Activated T-cell treated with anti-CD3 and anti-CD28 coated beads, Interleukin-2, amount 50 U/mL, for 72 hours (primary cell): ENCODE measurements at places on chromosomes 6 and 20.

DNA sequence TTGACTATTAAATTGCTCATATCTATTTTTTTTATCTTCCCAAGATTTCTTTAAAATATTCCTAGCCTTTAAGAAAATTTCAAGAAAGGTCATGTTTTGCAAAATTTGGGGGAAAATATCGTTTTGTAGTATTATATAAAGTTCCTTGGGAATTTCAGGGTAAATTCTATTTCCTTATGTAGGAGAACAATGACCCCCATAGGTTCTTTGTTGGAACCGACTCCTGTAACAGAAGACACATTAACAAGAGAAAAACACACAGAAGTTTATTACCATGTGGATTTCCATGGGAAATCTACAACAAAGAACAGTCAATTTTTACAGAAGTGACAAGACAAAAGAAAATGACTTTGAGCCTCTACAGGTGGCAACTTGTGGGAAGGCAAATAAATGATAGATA lies 68.1 kb downstream of the ADGB start:
- H3K36me3 ChIP-seq = no peaks in the 10 kb centered on the region
- peaks cover 6% of the 10 kb centered on the region for H3K27me3 ChIP-seq
- DNase-seq = no peak
- H3K27ac ChIP-seq = no peak overlapping the region

- peak overlapping the region; percentile 40 for H3K27ac ChIP-seq
- no peaks in the 10 kb centered on the region for H3K27me3 ChIP-seq
- DNase-seq = peak; percentile 8
- peaks cover 45% of the 10 kb centered on the region for H3K4me1 ChIP-seq
- no peaks in the 10 kb centered on the region for H3K36me3 ChIP-seq
Observed at GRCh38 chr6:37134396-37135191, 35.4 kb upstream of the PIM1 start.

DNA sequence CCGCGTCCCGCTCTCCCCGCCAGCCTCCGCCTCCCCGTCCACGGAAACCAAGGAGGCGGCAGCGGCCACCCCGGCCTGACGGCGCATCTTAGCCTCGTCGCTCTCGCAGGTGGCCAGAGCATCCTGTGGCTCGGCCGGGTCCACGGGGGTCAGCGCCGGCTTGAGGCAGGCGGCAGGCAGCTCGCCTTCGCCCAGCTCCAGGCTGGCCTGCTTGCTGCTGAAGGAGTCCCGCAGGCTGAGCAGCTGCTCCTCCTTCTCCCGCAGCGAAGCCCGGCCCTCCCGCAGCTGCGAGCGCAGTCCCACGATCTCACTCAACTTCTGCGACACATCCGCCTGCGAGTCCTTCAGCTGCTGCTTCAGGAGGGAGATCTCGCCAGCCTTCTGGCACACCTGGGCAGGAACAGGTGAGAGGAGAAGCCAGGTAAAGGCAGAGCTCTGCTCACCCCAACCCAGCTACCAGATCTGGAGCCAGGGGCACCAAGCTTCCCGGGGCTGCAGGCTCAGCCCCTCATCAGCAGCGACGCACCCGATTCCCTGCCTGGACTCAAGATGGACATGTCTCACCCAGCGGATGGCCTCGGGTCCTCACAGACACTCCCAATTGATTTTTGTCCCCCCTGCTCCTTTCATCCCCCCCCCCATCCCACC lies 5.2 kb upstream of the FASTKD5 start:
- H3K36me3 ChIP-seq = no peaks in the 10 kb centered on the region
- H3K4me3 ChIP-seq = no peak overlapping the region
- DNase-seq = no peak
- H3K4me1 ChIP-seq = peaks cover 2% of the 10 kb centered on the region
- H3K27ac ChIP-seq = no peak overlapping the region

- no peaks in the 10 kb centered on the region for H3K4me1 ChIP-seq
- H3K27me3 ChIP-seq = no peaks in the 10 kb centered on the region
- H3K36me3 ChIP-seq = no peaks in the 10 kb centered on the region
- DNase-seq = no peak
- H3K27ac ChIP-seq = no peak overlapping the region
Observed at GRCh38 chr6:152068622-152069261, 261.3 kb downstream of the ESR1 start.

GRCh38 chr6:146855889-146856288 lies 257.1 kb downstream of the ADGB start:
- H3K27me3 ChIP-seq = no peaks in the 10 kb centered on the region
- H3K4me3 ChIP-seq = peak overlapping the region; percentile 88
- H3K4me1 ChIP-seq = peaks cover 72% of the 10 kb centered on the region
- H3K36me3 ChIP-seq = peaks cover 14% of the 10 kb centered on the region
- peak overlapping the region; percentile 91 for H3K27ac ChIP-seq

DNA sequence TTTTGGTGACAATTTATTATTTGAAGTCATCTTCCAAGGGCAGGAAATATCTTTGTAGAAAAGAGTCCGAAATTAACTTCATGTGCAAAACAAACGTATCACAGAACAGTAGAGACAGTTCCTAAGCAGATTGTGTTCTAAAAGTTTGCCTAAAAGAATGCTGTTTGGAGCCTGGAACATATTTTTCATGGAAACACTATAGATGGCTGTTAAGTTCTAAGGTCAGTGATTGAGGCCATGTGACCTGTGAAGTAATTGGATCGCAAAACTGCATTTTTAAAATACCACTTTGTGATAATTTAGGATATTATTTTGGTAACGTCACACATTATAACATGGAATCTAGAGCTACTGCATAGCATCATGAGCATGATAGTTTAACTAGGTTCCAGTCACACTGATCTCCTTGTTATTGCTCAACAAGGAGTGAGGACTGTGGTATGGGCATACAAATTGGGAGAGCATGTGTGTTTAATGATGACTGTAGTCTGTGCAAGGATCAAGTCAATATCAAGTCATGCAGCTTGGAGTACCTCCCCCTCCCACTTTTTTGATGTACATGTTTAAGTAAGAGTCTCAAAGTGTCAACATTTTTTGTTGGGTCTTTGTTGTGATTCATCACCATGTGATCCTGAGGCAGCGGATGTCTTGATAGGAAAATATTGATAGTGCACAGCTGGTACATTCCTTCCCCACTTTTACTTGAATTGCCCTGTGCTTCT lies 609.3 kb upstream of the CITED2 start:
- no peak overlapping the region for H3K4me3 ChIP-seq
- H3K27me3 ChIP-seq = no peaks in the 10 kb centered on the region
- no peak for DNase-seq
- H3K4me1 ChIP-seq = peaks cover 11% of the 10 kb centered on the region
- no peaks in the 10 kb centered on the region for H3K36me3 ChIP-seq
- no peak overlapping the region for H3K27ac ChIP-seq

GRCh38 chr6:38143191-38144150 lies 323.9 kb downstream of the ZFAND3 start:
- peak overlapping the region; percentile 72 for H3K27ac ChIP-seq
- H3K4me3 ChIP-seq = no peak overlapping the region
- no peak for DNase-seq
- no peaks in the 10 kb centered on the region for H3K27me3 ChIP-seq

DNA sequence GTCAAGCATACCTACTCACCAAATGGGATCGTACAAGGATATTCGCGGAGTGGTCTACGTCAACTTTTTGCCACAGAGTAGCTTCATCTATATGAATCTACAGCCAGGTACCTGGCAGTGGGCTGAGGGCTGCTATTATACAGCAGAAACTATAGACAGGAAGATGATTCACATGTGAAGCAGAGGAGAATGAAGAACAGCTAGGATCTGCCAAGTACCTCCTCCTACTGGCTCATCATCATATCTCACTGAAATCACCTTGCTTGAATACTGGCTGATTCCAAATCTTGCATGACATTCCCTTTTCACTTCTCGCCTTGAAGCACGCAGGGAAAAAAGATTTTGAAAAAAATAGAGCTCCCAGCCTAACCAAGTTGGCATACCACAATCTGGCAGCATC lies 488.7 kb upstream of the NRSN1 start:
- no peaks in the 10 kb centered on the region for H3K36me3 ChIP-seq
- H3K27ac ChIP-seq = no peak overlapping the region

DNA sequence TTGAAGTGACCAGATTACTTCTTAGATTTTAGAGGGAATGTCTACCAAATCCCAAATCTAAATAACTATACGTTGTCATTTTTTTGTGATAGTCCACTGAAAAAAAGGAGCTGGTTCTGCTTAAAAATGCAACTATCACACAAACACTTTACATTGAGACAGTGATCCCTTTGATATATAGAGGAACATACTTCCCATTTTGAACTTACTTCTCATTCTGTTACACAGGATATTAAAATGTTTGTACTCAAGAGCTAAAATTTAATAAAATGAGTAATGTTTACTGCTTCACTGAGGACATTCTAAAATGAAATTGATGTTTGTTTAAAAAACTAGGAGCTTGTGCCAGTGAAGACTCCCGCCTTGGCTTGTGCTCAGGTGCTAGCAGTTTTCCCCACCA lies 174.1 kb downstream of the CARMIL1 start:
- no peaks in the 10 kb centered on the region for H3K36me3 ChIP-seq
- H3K27me3 ChIP-seq = no peaks in the 10 kb centered on the region
- no peak for DNase-seq
- no peak overlapping the region for H3K27ac ChIP-seq
- H3K4me3 ChIP-seq = no peak overlapping the region

DNA sequence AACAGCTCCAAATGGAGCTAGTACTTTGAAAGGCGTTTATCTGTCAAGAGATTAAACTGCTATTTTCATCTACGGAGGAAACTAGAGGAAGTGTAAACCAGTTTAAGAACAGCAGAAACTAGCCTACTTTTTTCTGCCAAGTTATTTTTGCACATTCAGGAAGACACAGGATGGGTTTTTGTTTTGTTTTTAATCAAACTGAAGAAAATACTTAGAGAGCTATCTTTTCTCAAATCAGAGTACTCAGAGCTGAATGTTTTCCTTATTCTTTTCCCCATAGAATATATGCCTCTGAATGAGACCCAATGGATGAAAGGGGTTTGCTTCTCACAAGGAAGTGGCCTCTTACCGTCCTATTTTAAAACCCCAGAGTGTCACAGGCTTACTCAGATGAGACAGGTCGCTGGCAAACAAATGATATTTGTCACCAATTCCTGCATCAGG lies 538.5 kb downstream of the CD83 start:
- H3K4me3 ChIP-seq = peak overlapping the region; percentile 30
- H3K27ac ChIP-seq = peak overlapping the region; percentile 52
- H3K27me3 ChIP-seq = no peaks in the 10 kb centered on the region
- H3K36me3 ChIP-seq = no peaks in the 10 kb centered on the region
- H3K4me1 ChIP-seq = peaks cover 9% of the 10 kb centered on the region
- DNase-seq = no peak

DNA sequence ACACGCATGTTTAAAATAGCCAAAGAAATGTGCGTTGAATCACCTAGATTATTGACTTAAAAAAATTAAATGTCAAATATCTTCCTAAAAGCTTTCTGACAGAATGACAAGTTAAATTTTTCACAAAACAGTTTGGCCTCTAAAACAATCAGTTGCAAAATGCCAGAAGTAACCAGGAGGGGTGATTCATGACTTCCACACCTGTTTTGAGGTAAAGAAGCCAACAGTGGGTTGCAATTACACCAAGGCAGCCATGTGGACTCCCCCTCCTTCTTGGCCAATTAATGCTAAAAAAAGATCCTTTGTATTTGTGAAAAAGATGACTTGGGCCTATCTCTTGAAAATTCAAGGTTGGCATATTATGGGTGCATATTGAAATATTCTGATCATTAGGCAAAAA lies 424.8 kb downstream of the CBLN4 start:
- DNase-seq = no peak
- H3K4me3 ChIP-seq = no peak overlapping the region
- H3K36me3 ChIP-seq = no peaks in the 10 kb centered on the region

- H3K27ac ChIP-seq = no peak overlapping the region
- no peaks in the 10 kb centered on the region for H3K27me3 ChIP-seq
- peaks cover 6% of the 10 kb centered on the region for H3K4me1 ChIP-seq
- no peak overlapping the region for H3K4me3 ChIP-seq
- H3K36me3 ChIP-seq = no peaks in the 10 kb centered on the region
- DNase-seq = no peak
Observed at GRCh38 chr6:104640150-104640700, 219.5 kb downstream of the HACE1 start.

DNA sequence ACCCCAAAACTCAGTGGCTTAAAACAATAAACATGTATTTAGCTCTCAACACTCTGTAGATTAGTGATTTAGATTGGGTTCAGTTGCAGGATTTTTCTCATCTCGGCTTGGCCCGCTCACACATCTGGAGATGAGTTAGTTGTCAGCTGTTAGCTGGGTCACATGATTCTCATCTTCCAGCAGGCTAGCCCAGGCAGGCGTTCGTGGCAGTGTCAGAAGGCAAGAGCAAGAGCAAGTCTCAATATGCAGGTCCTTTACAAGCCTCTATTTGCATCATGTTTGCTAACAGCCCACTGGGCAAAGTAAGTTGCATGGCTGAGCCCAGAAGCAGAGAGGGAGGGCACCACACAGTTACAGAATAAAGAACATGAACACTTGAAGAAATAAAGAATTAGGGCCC lies 83.6 kb upstream of the MYLIP start:
- peaks cover 7% of the 10 kb centered on the region for H3K4me1 ChIP-seq
- no peak overlapping the region for H3K27ac ChIP-seq
- DNase-seq = no peak
- H3K36me3 ChIP-seq = no peaks in the 10 kb centered on the region
- no peak overlapping the region for H3K4me3 ChIP-seq

DNA sequence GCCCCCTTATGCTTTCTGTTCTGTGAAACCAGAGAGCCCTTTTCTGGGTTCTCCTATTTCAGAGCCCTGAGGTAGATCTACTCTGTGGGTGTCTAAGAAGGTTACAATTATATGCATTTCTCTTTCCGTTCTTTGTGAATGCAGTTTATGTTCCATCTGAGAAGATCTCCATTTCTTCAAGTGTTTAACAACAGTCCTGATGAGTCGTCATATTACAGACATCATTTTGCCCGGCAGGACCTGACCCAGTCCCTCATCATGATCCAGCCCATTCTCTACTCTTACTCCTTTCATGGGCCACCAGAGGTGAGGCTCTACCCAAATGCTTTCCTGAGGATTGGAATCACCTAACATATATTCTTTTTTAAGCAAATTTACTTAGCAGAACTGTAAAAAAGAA lies 18.8 kb upstream of the SMIM26 start:
- peaks cover 27% of the 10 kb centered on the region for H3K36me3 ChIP-seq
- no peak overlapping the region for H3K27ac ChIP-seq
- no peaks in the 10 kb centered on the region for H3K27me3 ChIP-seq
- no peaks in the 10 kb centered on the region for H3K4me1 ChIP-seq
- no peak for DNase-seq

- H3K4me3 ChIP-seq = no peak overlapping the region
- peaks cover 6% of the 10 kb centered on the region for H3K36me3 ChIP-seq
- H3K27ac ChIP-seq = no peak overlapping the region
- no peaks in the 10 kb centered on the region for H3K27me3 ChIP-seq
Observed at GRCh38 chr20:45433316-45433715, 17.4 kb downstream of the PIGT start.

- DNase-seq = no peak
- H3K27me3 ChIP-seq = no peaks in the 10 kb centered on the region
- no peak overlapping the region for H3K27ac ChIP-seq
- H3K36me3 ChIP-seq = peaks cover 10% of the 10 kb centered on the region
- H3K4me3 ChIP-seq = no peak overlapping the region
Observed at GRCh38 chr20:38543014-38543906, 37.7 kb upstream of the ADIG start.
